Fibroblast of pulmonary artery (primary cell): ENCODE measurements at places on chromosomes 2 and 18.
A peak's percentile ranks its signal among the peaks of the same experiment; 100 is the strongest.

DNA sequence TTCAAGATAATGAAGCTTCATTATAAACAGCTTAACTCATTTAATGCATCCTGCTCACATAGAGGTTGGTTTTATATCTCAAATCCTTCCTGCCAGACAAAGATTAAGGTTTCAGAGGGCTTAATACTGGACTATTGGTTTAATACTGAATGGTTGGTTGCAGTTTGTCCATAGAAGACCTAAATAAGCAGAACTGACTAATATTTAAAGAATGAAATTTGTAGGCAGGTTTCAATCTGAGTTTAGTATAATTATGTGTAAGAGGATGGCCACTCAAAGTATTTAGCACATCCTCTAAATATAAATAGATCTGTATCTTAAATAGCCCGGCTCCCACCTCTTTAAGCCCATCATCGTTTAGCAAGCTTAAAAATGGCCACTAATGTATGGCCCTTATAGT lies 92.5 kb downstream of the EPB41L5 start:
- DNase-seq = no peak

GRCh38 chr2:232523682-232524597 lies 2.0 kb upstream of the CHRND start:
- DNase-seq = peak; percentile 24

GRCh38 chr18:5746844-5747243 lies 148.5 kb downstream of the TMEM200C start:
- no peak for DNase-seq

- DNase-seq = no peak
Observed at GRCh38 chr18:78295262-78295661, 684.4 kb upstream of the SALL3 start.

GRCh38 chr2:50720697-50721315 lies 311.1 kb downstream of the NRXN1 start:
- no peak for DNase-seq

DNA sequence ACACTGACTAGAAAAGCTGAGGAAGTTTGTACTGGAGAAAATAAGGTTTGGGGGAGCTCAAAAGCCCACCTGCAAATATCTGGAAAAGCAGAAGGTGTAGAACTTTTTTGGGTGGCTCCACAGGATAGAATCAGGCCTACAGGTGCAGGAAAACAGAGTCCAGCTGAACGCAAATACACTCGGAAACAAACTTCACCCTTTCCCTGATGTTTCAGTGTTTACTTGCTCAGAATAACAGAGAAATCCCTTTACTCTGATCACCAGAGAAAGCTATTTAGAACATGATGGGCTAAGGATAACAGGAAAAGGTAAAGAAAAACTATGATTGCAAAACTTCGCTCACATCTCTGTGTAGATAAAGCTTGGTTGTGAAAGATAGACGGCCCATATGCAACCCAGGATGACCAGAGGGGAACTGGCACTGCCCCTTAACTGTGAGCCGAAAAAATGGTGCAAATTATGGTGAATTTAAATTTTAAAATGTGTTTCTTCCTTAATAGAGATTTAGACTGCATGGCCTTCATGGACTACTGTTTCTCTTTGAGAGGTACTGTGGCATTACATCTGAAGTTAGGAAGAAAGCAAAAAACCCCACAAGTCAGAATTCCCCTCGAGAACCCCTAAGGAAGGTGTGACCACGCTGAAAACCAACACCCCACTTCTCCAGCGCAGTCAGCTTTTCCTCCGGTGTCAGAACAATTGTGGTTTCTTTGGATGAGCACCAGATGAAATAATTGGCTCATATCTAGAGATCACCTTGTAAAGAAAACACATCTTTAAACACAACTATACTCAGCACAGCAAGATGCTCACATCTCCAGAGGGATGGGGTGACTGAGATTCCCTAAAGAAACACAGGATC lies 84.5 kb upstream of the TMEM247 start:
- no peak for DNase-seq

DNA sequence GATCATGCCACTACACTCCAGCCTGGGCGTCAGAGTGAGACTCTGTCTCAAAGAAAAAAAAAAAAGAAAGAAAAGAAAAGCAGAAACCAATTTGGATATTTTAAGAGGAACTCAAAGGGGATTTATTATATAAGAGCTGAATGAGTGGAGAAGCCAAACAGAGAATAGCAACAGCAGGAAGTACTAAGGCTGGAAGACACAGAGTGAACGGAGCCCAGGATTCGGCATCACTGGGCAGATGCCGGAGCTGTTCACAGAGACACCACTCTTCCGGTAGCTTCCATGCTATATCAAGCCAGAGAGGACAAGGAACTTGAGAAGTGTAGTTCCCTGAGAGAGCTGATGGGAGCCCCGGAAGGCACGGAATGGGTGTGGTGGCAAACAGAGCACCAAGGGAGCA lies 47.0 kb upstream of the CABLES1 start:
- DNase-seq = no peak

GRCh38 chr2:8693157-8693821 lies 11.4 kb downstream of the ID2 start:
- DNase-seq = no peak

GRCh38 chr2:205024822-205025518 lies 479.7 kb downstream of the PARD3B start:
- peak; percentile 90 for DNase-seq

- no peak for DNase-seq
Observed at GRCh38 chr2:162342841-162343240, 1.1 kb upstream of the GCA start.

DNA sequence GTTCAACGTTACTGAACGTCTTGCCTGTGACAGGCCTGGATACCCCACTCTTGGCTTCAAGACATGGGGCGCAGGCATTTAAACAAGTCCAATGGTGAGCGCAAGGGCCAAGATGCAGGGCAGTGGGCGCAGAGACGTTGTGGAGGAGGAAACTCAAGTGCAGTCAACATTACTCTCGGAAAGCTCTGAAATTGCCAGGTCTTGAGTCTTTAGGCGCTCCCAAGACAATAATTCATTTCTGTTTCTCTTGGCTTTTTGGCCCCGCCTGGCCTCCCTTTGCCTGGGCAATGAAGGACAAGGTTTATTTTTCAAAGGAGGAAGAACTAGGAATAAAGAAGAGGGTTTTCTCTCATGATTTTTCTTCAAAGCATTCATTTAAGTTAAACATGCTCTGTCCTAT lies 13.3 kb upstream of the TMEM214 start:
- no peak for DNase-seq

- peak; percentile 44 for DNase-seq
Observed at GRCh38 chr18:71209944-71210343, 921.1 kb downstream of the SOCS6 start.

DNA sequence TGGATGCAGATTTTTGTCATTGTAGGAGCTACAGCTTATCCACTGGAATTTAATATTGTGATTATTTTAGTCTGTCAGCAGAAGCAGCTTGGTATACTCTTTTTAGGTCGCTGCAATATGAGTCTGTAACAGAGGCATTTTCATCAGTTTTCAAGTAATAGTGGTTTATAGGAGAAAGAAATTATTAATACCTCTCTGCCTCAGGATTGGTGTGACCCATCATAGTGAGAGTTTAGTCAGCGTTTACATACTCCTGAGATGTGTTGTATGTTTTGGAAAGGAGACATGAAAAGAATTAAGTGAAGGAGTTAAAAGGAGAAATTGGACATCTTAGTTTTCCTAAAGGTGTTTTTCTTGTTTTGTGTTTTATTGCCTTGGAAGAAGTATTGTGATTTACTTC lies 189.8 kb downstream of the GULP1 start:
- DNase-seq = no peak

DNA sequence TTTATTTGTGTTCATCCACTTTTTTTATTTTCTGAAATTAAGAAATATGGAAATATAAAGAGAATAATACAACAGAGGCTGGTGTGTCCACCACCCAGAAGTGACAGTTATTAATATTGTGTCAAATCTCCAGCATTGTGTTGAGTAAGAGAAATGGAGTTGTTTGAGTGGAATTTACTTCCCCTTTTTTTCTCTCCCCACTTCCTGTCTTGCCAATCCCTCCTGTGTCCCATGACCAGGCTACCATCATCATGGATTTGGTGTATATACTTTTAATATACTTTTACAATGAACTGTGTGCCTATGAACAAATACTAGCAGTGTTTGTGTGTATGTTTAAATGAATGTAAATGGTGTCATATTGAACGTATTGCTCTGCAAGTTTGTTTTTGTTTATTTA lies 276.9 kb upstream of the SKOR2 start:
- DNase-seq = no peak

DNA sequence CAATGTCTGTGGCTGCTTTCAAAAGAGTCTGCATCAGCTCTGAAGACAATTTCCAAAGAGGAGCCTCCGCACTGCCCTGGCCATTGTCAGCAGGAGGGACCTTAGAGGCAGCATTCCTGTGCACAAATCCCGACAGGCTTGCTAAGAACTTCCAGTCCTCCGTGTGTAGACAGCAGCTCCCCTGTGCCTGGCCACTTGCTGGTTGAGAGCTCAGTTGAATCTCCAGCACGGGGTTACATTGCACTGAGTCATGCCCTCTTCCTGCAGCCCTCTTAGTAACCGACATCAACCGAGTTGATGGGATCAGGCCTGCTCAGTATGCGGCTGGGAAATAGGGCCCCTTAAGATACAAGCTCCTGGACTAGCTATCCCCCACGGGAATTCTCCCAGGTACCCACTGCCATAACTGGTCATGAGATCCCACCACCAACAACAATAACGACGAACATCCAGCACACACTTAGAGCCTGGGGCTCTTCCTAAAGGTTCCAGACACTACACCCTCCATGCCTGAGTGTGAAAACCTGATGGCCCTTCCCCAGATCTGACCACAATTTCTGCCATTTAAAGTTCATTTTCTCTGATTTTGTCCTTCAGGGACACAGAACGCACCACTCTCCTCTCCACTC lies 12.0 kb downstream of the ATP6V1B1 start:
- DNase-seq = peak; percentile 52

DNA sequence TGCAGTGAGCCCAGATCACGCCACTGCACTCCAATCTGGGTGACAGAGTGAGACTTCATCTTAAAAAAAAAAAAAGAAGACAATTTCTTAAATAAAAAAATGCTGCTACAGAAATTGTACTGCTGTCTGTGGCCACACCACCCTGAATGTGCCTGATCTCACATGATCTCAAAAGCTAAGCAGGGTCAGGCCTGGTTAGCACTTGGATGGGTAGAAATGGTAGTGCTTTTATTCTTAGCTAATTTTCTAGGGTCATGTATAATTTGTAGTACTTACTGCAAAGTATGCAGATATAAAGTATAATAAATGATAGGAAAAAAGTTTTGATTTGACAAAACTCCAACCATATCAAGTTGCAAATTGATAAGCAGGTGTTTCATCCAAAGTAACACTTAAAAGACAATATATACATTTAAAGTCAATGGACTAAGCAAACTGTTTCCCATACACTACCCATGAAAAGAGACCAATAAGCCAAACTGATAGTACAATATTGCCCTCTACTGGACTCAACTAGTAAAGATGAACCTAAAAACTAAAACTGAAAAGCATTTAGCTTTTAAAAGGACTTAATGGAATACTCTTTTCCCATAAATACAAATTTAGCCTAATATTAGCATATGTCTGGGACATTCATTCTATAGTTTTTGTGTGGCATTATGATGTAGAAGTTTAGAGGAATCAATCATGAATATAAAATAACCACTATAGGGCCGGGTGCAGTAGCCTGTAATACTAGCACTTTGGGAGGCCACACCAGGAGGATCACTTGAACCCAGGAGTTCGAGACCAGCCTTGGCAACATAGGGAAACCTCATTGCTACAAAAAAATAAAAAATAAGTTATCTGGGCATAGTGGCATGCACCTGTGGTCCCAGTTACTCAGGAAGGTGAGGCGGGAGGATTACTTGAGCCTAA lies 18.6 kb upstream of the PEX13 start:
- peak; percentile 78 for DNase-seq

DNA sequence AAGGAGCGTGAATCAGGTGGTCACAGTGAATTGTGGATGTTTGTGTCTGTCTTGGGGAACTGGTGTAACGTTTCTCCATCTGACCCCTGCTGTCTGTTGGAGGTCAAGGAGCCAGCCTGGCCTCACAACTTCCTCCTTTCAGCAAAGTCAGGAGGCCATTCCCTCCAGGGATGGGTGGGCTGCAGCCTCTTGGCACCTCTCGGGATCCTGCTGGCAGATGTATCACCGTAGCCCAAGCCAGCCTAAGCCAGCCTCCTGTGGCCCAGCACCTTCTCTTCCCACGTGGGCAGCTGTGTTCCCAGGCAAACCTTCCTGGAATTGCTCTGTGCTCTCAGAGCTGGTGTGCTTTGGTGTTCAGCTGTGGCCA lies 30.5 kb downstream of the HPCAL1 start:
- DNase-seq = no peak

- no peak for DNase-seq
Observed at GRCh38 chr2:159439421-159439820, 152.9 kb upstream of the WDSUB1 start.

DNA sequence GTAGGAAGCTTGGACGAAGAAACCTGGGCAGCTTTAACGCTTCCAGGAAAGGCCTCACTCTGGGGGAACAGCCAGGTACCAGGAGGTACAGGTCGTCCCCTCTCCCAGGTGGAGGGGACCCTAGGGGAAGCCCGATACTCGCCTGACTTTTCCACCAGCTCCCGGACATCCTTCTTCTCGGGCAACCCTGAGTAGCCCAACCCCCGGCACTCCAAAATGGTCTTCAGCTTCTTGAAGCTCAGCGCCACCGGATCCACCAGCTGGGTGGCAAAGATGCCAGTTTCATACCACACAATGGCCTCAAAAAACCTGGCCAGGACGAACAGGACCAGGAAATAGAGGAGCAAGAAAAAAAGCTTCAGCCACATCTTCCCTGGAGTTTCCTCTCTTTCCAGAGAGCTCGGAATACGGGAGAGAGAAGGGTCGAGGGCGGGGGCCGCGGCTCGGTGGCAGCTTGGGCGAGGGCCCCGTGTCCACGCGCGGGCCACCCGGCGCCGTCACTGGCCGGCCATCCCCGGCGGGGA lies 1.1 kb downstream of the RNF103 start:
- DNase-seq = peak; percentile 17

- DNase-seq = no peak
Observed at GRCh38 chr18:58373481-58373880, 255.4 kb downstream of the ALPK2 start.

- no peak for DNase-seq
Observed at GRCh38 chr2:120861576-120862191, 126.0 kb downstream of the GLI2 start.

DNA sequence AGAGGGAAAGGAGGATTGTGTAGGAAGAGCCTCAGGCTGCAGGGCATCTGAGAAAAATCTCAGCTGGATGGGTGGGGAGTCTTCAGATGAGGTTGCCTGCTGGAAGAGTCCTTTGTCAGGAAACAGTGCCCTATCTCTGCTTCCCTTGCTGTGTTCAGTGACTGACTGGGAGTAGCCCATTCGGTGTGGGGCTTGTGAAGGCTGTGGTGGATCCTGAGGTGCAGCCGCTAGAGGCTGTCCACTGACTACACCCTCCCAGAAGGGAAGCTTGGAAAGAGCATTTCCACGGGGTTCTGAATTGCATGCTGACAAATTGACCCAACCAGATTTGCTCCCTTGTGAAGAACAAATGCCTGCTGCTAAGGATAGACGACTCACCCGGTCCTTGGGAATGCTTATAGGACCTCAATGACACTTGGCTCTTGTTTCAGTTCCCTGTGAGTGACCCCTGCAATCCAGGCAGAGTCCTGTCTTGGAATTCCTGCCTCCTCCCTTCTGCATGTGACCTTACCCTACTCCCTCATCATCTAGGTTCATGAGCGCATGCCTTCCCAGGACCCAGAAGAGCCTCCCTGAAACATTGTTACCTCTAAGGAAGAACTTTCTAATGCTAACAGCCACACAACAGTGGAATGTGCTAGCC lies 109.7 kb upstream of the FAM136A start:
- no peak for DNase-seq
